ENCODE measurements at places on chromosomes 12 and 14. TPM values are rescaled to one million over a fixed set of nuclear protein-coding genes. Genes with fewer than 3 reads are reported as not detected.

DNA sequence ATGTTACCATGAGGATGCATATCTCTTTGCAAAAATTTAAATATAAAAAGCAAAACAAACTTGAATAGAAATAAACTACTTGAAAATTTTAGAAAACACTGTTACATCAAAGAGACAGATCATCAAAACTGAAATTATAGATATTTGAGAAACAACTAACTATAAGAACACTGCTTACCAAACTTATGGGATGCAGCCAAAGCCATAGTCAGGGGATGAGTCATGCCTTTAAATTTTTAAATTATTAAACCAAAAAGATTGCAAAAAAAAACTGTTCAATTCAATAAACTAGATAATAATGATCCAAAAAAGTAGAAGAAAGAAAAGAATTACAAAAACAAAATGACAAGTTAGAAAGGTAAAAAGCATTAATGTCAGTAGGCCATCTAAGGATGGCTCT, 7.5 kb downstream of the BDKRB2 start:
- peak; percentile 48 for DNase-seq

- DNase-seq = no peak
These were observed 24.9 kb upstream of the PLD4 start for GRCh38 chr14:104899781-104900180.

Gene SYNDIG1L
- not detected for polyA plus RNA-seq

DNA sequence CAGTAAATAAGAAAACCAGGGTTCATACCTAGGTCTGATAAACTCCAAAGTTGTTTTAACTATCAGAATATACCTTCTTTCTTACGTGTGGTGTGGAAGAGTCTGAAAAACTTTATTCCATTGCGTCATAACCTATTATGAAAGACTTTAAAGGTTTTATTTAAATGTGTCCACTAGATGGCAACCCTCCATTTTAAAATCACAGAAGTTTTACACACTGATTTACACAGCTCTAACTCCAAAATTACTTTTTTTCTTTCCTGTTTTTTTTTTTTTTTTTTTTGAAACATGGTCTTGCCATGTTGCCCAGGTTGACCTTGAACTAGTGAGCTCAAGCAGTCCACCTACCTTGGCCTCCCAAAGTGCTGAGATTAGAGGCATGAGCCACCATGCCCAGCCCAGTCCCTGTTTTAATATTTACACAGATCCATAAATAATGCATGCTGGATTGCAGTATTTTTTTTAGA, 17.3 kb upstream of the TMPRSS12 start:
- DNase-seq = peak; percentile 83

DNA sequence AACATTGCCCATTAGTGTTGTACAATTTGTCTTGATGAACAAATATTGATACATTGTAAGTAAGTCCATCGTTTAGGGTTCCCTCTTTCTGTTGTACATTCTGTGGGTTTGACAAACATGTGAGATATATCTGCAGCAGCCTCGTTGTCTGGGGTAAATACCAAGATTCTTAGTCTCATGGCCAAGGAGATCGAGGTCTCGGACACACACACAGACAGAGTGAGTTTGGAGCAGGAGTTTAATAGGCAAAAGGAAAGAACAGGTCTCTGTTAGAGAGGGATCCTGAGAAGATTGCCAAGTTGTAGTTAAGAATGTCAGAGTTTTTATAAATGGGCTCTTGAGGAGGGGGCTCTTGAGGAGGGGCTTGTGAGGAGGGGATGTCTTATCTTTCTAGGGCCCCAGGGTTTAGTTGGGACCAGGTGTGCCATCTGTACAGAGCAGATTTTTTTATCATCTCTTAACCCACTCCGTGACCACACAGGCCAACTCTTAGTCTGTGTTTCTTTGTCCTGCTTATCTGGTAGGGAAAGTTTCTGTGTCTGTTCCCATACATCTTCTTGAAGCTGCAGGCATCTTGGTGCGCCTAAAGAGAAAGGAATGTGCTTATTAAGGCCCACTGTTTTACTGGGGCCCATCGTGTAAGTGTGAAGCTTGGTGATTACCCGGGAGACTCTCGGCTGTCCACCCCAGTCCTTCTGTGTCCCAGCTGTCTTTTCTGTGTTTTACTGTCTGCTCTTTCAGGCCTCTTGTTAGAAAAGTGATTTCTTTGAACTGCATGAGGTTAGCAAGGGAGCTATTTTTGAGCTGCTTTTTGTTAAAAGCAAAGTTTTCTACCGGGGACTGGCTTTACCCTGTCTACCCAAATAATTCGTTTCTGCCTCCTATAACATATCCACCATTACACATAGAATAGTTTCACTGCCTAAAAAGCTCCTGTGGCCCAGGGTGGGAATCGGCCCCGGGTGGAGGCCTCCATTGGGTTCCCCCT, 22.4 kb upstream of the CLEC2D start:
- peak; percentile 56 for DNase-seq

DNA sequence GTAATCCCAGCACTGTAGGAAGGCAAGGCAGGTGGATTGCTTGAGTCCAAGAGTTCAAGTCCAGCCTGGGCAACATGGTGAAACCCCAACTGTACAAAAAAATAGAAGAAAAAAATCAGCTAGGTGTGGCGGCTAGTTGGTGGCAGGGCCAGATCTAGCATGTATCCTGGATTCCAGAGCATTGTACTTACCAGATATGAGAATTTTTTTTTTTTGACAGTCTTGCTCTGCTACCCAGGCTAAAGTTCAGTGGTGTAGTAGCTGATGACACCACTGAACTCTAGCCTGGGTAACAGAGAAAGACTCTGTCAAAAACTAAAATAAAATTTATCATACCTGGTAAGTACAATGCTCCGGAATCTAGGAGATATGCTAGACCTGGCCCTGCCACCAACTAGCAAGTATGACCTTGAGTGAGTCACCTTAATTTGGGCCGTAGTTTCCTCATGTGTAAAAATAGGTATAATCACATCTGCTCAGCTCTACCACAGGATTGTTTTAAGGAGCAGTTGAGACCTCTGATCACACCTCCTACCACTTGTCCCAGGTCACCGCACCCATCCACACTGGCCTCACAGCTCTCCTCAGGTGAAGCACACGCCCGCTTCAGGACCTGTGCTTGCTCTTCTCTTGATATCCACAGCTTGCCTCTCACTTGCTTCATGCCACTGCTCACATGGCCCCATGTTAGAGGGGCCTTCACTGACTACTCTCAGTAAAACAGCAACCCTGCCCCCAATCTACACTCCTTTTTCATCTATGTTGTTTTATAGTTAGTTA, 140.2 kb downstream of the STXBP6 start:
- no peak for DNase-seq

Gene LRRC10
- polyA plus RNA-seq = not detected

- no peak for DNase-seq
These were observed 15.5 kb upstream of the RAP1B start for GRCh38 chr12:68595241-68595640.

GRCh38 chr14:39169541-39169900, 612 bp downstream of the TRAPPC6B start:
- no peak for DNase-seq

Gene KRT82
- not detected for polyA plus RNA-seq

DNA sequence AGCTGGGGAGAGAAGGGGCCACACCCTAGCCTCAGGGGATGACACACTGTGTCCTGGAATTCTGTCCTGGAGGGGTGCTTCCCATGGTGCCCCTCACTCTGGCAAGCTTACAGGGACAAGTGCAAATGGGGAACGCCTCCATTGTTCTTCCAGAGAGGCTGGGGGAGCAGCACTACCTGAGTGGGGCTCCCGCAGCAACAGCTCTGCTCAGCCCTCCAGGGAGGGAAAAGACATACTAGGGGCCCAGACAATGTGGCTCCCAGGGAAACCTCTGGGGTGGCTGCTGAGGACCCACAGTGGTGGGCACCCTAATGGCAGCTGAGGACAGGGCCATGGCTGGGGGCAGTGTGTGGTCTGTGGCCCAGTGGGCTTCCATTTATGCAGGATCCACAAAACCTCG, 69.4 kb downstream of the PLEKHG3 start:
- no peak for DNase-seq

GRCh38 chr12:49264466-49264872, 413 bp upstream of the TUBA1C start:
- DNase-seq = no peak

- peak; percentile 55 for DNase-seq
These were observed 38.1 kb upstream of the CAPRIN2 start for GRCh38 chr12:30792648-30793499.

- no peak for DNase-seq
These were observed 34.1 kb upstream of the ERGIC2 start for GRCh38 chr12:29415111-29415510.

Gene LBHD2
- polyA plus RNA-seq = not detected

DNA sequence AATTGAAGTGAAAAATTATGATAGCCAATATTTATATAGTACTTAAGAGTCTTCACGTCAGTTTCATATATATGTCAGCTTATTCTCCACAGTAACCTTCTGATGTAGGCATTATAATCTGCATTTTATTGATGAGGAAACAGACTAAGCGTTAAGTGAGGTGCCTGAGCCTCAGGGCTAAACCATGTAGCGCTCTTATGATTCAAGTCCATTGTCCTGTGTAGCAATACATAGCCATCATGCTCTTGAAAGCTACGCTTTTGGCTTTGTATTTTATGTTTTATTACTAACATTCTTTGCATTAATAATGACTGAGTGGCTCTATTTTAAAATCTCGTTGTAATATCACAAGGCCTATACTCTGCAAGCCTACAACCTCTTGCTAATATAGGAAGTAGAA, 79.0 kb downstream of the ANO6 start:
- DNase-seq = no peak

Gene OVCH1
- polyA plus RNA-seq = 0.05 TPM

Gene REM2
- polyA plus RNA-seq = 0.07 TPM

DNA sequence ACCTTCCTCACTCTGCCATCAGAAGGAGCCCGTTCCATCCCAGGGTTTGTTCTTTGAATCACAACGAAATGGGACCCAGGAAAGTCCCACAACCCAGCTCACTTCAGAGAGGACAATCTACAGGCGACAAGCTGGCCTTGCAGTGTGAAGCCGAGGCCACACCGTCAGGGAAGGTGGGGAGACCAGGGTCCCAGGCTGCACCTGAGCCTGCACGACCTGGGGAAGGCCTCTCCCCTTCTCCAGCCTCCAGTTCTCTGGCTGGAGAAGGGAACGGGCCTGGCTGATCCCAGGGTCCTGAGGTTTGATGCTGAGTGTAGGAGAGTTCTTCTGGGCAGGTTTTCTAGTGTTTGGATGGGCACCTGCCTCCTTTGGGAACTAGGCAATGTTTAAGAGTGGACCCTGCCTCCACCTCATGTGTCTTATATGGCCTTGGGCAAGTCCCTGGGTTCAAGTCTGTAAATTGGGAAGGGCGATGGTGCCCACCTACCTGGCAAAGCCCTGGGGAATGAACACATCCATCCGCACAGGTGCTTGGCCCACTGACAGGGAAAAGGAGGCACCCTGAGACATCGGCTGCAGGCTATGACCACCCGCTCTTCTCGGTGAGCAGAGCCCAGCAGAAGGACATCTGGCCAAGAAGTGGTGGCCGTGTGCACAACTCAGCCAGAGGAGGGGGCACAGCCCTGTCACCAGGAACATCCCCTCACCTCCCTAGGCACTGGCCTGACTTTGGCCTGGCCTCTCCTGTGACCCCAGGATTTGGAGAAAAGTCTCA, 77.9 kb upstream of the BCL11B start:
- no peak for DNase-seq

DNA sequence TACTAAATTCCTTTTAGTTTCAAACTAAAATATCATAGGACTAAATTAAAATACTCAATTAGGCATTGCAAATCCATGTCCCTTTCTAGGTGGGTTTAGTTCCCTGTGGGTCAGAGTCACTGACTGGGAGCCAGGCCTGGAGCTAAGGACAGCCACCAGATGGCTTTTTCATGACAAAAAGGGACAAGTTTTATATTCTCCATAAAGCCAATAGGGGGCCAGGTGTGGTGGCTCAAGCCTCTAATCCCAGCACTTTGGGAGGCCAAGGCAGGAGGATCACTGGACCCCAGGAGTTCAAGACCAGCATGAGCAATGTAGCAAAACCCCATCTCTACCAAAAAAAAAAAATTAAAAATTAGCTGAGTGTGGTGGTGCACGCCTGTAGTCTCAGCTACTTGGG, 35.4 kb upstream of the EIF5 start:
- DNase-seq = no peak

DNA sequence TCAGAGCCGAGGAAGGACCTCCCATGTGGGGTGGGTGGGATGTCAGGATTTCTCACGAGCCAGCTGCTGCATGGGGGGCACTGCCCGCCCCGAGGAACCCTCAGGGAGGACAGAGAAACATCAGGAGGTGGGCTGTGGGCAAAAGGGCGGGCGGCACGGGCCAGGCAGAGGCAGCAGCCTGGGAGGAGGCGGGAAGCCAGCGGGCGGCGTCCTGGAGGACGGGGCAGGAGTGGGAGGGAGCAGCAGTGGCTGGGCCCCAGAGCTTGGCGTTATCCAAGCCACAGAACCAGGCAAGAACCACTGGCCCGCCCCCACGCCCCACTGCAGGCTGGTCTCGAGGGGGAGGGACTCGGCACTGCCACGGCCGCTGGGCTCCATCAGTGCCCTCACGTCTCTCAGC, 2.4 kb downstream of the C14orf180 start:
- DNase-seq = no peak

GRCh38 chr14:30471980-30472379, 87.0 kb upstream of the G2E3 start:
- no peak for DNase-seq

Gene CABP1
- polyA plus RNA-seq = 1.1 TPM

DNA sequence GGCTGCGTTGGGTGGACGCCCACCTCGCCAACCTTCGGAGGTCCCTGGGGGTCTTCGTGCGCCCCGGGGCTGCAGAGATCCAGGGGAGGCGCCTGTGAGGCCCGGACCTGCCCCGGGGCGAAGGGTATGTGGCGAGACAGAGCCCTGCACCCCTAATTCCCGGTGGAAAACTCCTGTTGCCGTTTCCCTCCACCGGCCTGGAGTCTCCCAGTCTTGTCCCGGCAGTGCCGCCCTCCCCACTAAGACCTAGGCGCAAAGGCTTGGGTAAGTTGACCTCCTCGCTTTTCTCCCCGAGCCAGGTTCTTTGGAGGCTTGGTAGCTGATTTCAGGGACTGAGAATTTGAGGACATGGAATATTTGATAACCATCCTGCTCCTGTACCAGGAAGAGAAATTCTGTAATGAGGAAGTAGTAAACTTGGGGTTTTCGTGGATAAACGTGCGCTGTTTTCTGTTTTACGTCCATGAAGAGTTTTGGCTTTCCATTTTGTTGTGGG, 530 bp downstream of the APAF1 start:
- DNase-seq = no peak

GRCh38 chr12:127642208-127642607, 624.8 kb upstream of the TMEM132C start:
- no peak for DNase-seq

- no peak for DNase-seq
These were observed 314.9 kb upstream of the TMTC1 start for GRCh38 chr12:30098677-30099076.

Gene DTX3
- 14.6 TPM for polyA plus RNA-seq

- no peak for DNase-seq
These were observed 27.6 kb upstream of the ETV6 start for GRCh38 chr12:11621797-11622423.

DNA sequence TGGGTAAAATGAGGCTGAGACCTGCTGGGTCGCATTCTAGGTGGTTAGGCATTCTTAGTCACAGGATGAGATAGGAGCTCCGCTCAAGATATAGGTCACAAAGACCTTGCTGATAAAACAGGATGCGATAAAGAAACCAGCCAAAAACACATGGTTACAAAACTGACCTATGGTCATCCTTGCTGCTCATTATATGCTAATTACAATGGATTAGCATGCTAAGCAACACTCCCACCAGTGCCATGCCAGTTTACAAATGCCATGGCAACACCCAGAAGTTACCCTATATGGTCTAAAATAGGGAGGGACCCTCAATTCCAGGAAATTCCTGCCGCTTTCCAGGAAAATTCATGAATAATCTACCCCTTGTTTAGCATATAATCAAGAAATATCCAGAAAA, 132.4 kb downstream of the BRMS1L start:
- DNase-seq = no peak

- no peak for DNase-seq
These were observed 221.2 kb upstream of the PELI2 start for GRCh38 chr14:55897031-55897430.

Gene DNAJC22
- 8.1 TPM for polyA plus RNA-seq

All from IMR-90 (cell line).